Stimulated activated CD4-positive, alpha-beta T cell treated with anti-CD3 and anti-CD28 coated beads, Interleukin-4, amount 100 ng/mL, for 1 hour (primary cell): ENCODE measurements at places on chromosomes 3 and 15.

- no peak for DNase-seq
These were observed 161.6 kb downstream of the TIGIT start for GRCh38 chr3:114455432-114455831.

GRCh38 chr15:40859206-40859851, 14.7 kb downstream of the RHOV start:
- DNase-seq, result peak; percentile 82

GRCh38 chr15:27899583-27900285, 199.4 kb downstream of the OCA2 start:
- DNase-seq, result no peak

- DNase-seq, result no peak
These were observed 62.7 kb downstream of the KLHL6 start for GRCh38 chr3:183492849-183493179.

DNA sequence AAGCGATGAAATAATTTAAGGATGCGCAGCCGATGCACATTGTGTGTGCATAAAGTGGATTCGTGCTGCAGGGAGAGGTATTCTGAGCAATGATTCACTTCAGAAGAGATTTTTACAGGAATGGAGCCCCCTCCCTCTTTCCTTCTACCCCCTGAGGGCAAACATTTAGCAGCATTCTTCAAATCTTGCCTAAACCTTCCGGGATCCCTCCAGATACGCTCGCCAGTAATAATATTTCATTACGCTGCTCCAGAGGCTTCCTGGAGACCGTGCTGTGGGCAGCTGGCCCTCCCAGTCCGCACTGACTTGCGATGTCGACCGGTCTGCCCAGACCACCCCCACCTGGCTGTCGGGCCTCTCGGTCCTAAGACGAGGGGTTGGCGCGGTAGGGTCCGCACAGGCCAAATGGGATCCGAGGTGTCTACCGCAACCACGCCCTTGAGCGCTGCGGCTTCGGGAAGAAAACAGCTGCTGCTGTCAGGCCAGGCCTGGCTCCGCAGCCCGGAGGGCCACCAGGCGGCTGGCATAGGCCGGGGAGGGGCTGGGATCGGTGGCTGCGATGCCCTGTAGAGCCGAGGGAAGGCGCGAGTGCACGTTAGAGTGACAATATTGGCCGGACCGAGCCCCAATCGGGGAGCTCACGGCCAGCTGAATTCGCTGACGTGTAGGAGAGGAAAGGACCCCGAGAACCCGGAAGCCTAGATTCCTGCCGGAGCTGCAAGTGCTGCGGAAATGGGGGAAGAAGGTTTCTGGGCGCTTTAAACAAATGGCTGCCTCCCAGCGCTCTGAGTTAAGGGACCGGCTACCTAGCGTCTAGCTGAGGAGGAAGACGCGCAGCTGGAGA, 14.3 kb downstream of the ZIC4 start:
- no peak for DNase-seq

DNA sequence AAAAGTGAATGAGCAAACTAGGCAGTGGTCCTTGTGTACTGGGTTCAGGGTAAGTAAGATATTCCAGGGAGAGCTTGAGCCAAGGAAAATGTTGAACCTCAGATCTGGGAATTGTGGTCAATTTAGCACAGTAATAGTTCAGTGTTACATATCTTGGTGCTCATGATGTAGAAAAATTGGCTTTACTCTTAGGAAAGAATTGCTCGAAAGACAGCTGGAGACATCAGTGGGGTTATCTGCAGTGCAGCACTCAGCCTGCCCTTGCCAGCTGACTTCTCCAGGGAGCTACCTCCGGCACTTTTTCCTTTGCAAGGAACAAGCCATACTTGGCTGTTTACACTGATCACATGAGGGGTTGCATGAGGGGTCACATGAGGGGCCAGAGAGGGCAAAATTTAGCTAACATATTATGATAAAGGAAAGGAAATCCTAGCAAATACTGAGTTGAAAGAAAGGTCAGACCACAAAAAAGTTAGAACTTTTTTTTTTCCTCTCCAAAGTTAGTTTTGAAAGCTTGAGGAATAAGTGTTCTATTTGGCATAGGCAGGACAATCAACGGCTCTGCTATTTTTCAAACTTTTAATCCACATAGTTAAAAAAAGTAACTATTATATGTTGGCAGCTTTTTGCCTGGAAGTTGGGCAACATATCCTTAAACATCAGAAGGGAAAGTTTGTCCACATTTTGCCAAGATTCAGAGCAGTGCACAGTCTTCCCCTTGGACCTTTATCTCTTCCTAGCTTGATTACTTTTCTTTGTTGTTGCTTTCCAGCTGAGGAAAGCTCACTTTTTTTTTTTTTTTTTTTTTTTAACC, 92.4 kb downstream of the COL6A6 start:
- DNase-seq, result no peak

DNA sequence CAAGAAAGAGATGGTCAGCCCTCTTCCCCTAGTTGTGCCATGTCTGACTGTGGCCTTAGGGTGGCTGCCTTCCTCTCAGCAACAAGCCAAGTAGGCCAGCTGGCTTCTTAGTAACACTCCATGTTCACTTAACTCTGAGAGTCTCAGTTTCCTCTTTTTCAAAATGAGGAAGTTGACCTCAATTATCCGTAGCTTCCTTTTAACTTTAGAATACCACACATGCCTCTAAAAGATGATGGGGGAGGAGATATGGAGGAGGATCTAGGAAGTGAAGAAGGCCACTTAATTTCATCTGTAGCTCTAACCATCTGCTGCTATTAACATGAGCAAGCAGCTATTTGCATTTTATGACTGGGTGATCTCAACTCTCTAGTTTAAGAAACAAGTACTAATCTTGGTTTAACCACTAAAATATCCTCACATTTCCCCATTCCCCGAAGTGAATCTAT, 32.9 kb downstream of the CD200R1L start:
- DNase-seq, result no peak

GRCh38 chr3:42659451-42660130, 6.1 kb downstream of the ZBTB47 start:
- DNase-seq, result no peak

GRCh38 chr15:68211656-68212320, 6.7 kb upstream of the CALML4 start:
- no peak for DNase-seq

DNA sequence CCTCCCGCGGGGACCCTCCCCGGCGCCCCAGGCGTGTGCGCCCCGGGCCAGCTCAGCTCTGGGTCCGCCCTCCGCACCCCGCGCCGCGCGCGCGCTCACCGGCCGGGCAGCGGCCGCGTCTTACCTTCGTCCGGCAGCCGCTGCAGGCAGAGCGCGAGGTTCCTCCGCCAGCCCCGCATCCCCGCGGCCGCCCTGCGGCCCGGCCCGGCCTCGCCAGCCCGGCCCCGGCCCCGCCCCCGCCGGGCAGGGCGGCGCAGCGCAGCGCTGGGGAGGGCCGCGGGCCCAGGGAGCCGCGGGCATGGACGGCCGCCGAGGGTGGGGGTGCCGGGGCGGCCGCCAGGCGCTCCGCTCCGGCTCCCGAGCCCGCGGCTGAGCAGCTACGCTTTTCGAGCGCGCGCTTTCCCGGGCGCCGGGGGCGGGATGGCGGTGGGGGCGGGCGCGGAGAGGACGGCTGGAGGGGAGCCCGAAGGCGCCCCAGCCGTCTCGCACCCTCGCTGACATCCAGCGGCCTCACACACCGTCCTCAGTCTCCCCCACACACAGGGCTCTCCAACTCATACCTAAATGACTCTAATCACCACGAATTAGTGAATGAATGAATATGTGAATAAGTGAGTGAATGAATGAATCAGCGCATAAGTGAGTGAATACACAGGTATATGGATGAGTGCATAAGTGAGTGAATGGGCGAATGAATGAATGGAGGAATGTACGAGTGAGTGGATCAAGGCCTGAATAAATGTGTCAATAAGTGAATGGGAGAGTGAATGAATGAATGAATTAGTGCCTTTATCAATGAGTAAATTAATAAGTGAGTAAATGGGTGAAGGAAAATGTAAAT, 48.5 kb upstream of the CCDC174 start:
- no peak for DNase-seq

- no peak for DNase-seq
These were observed 999 bp downstream of the ZNF280D start for GRCh38 chr15:56732135-56732885.

- no peak for DNase-seq
These were observed 292.0 kb downstream of the RPLP1 start for GRCh38 chr15:69744391-69745162.

DNA sequence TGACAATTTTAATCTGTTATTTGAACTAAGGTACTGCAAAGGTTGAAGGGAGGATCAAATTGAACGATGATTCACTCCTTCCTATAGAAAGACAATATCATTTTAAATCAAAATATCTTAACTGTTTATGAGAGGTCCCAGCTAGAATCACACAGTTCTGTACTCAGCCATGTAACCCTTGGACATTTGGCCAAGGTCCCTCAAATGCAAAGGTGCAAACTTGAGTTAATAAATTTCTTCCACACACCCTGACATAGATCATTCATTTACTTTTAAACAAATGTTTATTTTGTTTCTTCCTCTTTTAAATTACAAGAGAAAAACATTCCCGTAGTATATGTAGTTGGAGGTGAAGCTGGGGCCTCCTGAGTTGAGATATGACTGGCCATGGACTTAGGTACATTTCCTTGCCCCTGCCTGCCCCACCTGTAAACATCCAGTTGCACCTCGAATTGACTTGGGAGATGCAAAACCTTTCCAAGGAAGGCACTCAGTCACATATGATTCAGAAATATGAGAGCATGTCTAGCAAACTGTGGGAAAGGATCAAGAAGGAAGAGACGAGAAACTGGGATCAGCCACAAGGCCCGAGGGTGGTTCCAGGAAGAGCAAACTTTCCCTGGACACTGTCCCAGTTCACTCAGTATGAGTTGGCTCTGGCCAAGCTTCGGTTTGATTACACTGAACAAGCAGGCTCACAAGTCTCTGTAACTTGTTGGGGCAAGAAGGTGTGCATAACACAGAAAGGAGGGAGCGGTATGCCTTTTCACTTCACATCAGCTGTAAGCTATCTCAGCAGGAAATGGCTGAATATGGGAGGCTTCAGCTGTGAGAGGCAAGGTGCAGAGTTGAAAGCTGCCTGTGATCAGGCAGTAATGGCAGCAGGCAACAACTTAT, 6.7 kb downstream of the TNFSF10 start:
- DNase-seq, result no peak

- DNase-seq, result no peak
These were observed 161.2 kb downstream of the MEGF11 start for GRCh38 chr15:66092053-66093016.

DNA sequence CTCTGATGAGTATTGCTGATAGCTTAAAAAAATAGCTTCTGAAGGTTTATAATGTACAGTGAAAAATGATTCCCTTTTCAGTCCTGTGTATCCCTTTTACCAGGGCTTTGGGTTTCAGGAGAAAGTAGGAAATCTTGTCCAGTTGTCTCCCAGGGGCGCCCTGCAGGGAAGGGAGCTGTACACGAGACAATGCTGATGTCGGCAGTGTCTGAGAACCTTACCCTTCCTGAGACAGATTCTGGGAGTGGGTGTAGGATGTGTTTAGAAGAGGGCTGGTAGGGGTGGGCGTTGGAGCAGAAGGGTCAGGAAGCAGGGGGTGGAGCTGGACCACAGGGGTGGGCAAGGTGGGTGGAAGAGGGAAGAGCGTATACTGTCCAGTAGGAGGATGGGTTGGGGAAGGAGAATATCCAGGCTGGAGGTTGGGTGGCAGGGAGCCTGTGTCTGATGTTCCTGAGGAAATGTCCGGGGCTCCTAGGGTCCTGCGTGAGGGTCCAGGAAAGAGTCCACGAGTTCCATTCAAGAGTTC, 5.6 kb downstream of the THPO start:
- no peak for DNase-seq

GRCh38 chr15:80660119-80660518, 35.0 kb upstream of the ABHD17C start:
- no peak for DNase-seq

DNA sequence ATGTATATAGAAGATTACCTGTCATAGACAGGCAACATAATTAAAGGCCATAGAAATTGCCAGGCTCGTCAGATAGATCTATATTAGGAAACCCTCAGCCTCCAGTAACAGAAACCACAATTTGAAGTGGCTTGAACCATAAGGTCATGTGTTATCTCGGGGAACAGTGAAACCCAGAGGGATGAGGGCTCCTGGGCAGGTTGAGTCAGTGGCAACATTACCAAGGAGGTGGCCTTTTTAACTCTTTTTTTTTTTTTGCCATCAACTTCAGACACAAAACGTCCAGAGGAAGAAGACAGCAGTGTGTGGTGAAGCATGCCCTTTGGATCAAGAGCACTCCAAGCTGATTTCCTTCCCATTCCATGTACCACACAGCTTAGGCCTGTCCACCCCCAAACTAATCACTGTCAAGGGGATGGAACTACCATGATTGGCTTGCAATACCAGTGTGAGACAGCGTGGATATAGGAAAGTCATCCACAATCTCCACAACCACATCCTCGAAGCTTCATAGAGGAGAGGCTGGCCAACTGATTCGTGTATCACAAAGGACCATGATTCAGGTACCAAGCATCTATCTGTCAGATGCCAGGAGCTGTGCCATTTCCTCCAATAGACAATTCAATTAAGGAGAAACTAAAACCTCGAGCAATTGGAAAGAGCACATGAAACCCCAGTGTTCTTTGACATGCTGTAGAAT, 999 bp upstream of the KIF7 start:
- no peak for DNase-seq

- DNase-seq, result no peak
These were observed 35.4 kb downstream of the MCTP2 start for GRCh38 chr15:94266789-94267188.

DNA sequence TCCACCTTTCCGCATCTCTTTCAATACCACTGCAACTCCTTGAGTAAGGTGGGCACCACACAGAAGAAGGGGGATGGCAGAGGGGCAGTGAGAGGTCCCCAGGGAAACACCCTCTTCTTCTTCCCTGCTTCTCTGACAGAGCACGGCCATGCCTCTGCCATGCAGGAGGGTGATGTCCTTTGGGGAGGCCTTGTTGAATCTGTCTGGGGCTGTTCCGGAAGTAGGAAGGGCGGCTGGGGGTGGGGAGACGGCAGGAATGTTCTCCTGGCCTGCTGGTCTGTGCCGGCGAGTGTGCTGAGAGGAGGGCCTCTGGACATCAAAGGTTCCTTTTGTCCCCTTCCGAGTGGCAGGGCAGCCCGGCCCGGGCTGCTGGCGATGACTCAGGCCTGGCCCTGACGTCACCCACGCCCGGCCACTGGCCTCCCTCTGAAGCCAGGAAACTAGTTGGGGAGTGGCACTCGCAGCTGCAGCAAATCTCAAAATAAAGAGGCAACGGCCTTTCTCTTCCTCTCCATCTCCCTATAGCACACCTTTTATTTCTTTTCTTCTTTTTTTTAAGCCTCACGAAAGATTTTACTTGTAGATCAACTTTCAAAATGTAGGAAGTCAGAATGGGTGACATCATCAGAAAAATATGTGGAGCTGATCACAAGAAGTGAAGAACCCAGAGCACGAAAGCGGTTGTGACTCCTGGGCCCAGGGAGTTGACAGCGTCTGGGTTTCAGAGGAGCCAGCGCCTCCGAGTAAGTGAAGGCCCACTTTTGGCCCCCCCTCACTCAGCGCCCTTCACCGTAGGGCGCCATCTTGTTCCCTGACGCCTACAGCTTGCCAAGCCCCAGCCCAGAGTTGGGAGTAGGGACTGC, at the start of gene ZBTB38:
Gene ZBTB38, plus strand, starts transcription at position 443 of the 863 bp plus-strand sequence. CDS start 73,885 bp downstream, outside the sequence.
- DNase-seq, result no peak

- no peak for DNase-seq
These were observed 299.9 kb upstream of the ADAMTS9 start for GRCh38 chr3:64987726-64988125.
